ENCODE measurements at places on chromosomes 4 and X.
A peak's percentile ranks its signal among the peaks of the same experiment; 100 is the strongest.

- no peak for DNase-seq
Observed at GRCh38 chr4:17511509-17511949, 361 bp downstream of the QDPR start.

DNA sequence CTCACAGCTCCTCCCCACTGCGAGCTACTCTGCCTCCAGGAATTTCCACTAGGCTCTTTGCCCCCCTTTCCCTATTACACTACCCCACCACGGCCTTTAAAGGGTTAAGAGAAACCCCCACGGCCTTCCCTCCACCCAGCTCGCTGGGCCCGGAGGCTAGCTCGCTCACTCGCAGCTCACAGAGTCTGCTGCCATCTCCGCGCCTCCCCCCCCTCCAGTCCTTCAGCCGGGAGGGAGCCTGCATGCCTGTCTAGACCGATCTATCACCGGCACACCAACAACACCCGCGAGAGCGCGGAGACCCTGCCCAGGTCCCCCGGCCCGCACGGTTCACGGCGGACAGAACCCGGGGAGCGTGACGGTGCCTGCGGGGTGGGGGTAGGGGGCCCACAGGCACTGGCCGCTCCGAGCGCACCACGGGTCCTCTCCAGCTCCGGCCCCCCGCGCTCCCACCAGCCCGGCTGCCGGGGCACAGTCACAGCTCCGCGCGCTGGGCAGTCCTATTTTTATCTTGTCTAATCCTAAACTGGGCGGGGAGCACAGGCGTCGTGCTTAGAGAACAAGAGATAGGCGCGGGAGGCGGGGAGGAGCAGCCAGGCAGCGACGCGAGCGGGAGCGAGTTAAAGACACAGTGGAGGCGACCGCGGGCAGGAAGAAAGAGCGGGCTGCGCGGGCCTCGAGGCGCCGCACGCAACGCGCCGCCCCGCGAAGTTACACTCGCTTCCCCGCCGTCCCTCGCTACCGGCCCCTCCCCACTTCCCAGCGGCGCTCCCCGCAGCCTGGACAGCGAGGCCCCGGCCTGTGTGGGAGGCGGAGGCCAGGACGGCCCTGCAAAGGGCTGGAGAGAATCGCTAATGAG is 3.5 kb downstream of the BCOR start:
- DNase-seq, result peak; percentile 64

- no peak for DNase-seq
Observed at GRCh38 chrX:4754878-4755604, 1041.6 kb upstream of the PRKX start.

- DNase-seq, result no peak
Observed at GRCh38 chr4:139817657-139818452, 152.2 kb downstream of the MGST2 start.

DNA sequence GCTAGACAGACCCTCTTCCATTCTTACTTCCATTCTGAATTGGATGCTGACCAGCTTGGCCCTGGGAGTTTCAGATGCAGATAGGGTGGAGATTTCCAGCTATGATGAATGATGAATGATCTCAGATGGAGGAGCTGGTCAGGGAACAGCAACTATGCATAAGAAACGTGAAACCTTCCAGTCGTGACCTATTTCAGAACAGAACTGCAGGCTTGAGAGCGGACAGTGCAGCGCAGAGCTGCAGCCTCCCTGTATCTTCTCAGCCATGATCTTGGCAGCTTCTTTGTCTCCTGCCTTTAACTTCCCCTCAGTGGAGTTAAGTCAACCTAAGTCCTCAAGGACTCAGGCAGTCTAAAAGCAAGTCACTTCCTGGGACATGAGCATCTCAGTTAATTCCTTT is 43.3 kb upstream of the HAND2 start:
- no peak for DNase-seq

DNA sequence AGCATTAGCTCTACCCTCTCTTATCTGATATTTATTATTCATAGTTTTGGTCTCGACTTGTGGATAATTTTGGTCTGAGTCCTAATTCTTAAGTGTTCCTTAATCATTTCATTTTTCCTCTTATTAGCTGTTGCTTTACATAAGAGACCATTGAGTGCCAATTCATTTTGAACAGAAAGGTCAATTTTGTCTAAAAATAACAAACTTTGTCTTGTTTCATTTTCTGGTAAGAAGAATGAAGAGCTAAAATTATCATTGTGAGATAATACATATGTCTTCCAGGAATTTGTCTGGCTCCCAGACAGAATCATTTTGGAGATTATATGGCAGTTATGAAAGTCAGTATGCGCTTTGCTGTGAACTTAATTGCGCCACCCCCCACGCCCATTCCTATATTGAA is 1471.8 kb downstream of the PCDH7 start:
- no peak for DNase-seq

GRCh38 chrX:3290561-3290960 is 55.9 kb downstream of the MXRA5 start:
- DNase-seq, result no peak

DNA sequence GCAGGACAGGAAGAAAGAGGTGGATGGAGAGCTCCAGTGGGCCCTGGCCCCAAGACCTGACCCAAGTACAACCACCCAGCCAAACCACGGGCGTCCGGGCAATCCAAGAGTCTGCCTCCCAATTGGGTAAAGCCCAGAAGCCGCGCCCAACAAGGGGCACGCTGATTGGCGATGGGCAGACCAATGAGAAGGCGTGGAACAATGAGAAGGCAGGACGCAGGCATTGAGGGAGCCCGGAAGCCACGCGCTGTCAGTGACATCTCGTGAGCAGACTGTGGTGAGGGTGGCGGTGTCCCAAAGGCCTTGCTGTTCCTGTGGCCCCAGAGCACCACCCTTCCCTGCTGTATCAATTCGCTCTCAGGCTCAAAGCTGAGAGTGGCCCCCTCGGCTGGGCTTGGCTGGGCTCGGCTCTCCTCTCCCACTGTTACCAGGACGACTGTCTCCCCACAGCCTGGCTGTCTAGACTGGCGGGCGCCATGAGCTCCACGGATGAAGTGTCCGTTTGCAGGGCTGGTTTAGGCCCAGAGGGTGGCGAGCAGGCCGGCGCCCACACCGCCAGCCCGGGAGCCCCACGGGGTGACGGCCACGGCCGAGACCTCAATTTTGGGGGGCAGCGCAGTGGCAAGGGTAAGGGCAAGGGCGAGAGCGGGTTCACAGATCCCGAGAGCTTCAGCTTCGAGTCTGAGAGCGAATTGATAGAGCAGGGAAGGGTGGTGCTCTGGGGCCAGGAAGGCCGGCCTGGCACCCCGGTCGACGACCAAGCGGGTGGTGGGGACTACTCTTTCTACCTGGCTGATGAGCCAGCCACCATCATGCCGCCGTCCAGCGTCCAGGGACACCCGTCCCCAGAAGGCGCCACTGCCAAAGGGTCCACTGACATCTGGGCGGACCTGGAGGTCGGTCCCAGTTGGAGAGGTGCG is at the start of gene LOC101059915:
LOC101059915 (plus strand) TSS at position 219 of the 920 bp plus-strand sequence.
- DNase-seq, result no peak

GRCh38 chr4:38610966-38611431 is 53.0 kb upstream of the KLF3 start:
- DNase-seq, result no peak

DNA sequence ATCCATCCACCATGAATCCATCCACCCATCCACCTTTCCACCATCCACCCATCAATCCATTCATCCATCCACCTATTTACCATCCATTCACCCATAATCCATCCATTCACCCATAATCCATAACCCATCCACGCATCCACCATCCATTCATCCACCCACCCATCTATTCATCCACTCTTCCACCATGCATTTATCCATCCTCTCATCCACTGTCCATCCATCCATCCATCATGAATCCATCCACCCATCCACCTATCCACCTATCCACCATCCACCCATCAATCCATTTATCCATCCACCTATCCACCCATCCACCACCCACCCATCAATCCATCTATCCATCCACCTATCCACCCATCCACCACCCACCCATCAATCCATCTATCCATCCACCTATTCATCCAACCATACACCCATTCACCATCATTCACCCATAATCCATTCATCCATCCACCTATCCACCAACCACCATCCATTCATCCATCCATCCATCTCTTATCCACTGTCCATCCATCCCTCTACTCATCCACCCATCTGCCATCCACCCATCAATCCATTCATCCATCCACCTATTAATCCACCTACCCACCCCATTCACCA is 179.7 kb upstream of the PSAPL1 start:
- DNase-seq, result no peak

DNA sequence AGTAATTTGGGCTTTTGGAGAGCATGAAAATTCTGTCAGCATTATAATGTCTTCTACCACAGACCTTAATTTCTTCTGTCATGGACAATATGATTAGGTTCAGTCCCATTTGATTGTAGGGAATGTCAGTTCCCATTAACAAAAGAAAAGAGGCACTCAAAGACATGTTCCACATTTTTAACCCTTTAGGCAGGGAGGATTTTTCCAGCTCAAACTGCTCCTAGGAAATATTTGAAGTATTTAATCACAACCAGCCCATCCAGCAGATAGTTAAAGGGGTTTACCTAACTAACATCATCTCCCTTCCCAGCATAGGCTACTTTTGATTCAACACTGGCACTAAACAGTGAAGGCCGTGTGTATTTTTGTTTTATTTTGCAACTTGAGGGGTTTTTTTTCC is 256.0 kb downstream of the DHX15 start:
- no peak for DNase-seq

DNA sequence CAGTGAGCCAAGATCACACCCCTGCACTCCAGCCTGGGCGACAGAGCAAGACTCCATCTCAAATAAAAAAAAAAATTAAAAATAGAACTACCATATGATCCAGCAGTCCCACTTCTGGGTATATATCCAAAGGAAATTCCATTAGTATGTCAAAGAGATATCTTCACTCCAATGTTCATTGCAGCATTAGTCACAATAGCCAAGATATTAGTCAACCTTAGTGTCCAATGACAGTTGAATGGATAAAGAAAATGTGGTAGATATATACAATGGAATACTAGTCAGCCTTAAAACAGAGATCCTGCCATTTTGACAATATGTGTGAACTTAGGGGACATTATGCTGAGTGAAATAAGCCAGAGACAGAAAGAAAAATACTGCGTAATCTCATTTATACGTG is 49.4 kb downstream of the C4orf46 start:
- no peak for DNase-seq

DNA sequence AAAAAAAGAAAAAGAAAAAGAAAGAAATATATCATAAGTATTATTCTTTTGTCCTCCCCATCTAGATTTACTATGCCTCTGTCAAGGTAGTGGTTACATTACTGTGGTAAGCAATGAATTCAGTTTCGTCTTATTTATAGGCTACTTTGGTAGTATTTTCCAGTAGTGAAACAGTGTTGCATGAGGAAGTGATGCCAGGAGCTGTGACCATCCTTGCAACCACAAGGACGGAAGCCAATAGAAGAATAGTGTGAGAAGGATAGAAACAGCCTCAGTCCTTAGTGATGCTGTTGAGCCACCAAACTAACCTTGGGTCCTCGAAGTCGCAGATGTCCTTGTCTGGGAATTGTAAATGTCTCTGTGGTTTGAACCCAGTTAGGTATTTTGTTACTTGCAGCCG is 328.5 kb downstream of the PPP3CA start:
- DNase-seq, result peak; percentile 50

DNA sequence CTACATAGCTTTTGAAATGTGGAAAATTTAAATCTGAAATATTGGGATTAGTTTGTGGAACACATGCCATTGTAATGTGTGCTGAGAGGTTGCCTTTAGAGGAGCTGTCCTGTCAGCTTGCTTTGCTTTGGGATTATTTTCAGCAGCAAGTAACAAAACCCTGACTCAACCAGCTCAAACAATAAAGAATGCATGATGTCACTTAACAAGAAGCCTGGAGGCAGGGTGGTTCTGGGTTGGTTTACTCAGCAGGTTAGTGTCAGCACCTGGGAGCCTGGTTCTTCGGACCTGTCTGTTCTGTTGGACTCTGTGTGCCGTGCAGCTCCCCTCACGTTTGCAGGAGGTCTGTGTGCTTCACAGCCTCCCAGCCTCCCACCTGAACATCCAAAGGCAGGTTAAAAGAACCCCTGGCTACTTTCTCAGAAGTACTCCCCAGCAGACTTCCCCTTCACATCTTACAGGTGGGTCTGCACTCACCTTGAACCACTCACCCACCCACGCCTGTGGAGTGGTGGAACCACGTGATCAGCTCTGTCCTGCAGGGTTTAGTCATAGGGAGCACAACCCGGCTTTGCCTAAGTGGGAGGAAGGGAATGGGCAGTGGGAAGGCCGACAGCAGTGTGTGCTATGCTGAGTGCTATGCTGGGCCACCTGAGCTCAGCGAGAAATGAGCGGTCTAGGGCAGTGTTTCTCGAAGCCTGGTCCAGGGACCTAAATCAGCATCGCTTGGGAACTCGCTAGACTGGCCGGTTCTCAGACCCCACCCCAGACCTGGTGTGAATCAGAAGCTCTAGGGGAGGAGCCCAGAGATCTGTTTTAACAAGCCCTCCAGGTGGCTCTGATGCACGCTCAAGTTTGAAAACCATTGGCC is 20.4 kb downstream of the TMEM131L start:
- no peak for DNase-seq

GRCh38 chrX:130028196-130028595 is 45.8 kb downstream of the BCORL1 start:
- peak; percentile 70 for DNase-seq

DNA sequence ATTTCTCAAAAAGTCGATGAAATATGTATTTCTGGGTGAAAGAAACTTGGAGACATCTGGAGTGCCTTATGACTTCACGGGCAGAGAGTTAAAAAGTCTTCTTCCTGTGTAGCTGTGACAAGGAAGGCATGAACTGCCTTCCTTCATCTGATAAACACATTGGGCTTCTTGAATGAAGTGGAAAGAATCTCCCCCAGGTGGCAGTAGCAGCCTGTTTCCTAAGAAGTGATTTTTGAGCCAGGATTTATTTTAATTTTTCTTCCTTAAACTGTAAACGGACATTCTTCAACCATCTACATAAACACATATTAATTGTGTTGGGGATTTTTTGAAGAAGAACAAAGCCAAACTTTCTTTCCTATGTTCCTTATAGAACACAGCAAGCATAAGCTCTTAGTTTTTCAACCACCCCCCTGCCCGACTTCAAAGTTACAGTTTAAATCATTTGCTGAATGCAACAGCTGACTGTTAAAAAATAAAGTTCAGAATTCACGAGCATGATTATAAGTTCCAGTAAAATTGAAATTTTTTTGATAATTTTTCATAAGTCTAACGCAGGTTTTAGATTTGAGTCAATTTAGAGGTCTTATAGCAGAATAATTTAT is 980 bp upstream of the GIMD1 start:
- DNase-seq, result peak; percentile 42

GRCh38 chr4:153034681-153035080 is 98.6 kb downstream of the FHDC1 start:
- DNase-seq, result no peak

- no peak for DNase-seq
Observed at GRCh38 chrX:124737771-124738170, 391.4 kb downstream of the SH2D1A start.
